T-helper 9 cell (primary cell): ENCODE measurements at places on chromosomes 5 and 9.

DNA sequence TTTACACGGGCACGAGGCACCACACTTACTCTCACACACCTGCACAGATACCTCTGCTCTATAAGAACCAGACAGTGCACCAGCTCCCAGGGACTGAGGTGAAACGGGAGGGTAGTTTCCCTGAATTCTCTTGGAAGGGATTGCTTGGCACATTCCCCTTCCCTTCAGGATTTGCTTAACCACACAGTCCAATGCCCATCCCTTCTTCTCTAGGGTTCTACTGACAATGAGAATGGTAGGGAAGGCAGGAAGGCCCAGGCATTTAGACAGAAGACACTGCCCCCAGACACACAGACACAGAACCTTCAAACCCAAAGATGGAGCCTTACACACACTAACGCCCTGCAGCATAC is 704 bp upstream of the LHX6 start:
- no peak for DNase-seq

- DNase-seq, result no peak
Observed at GRCh38 chr9:130756455-130757152, 63.0 kb downstream of the EXOSC2 start.

DNA sequence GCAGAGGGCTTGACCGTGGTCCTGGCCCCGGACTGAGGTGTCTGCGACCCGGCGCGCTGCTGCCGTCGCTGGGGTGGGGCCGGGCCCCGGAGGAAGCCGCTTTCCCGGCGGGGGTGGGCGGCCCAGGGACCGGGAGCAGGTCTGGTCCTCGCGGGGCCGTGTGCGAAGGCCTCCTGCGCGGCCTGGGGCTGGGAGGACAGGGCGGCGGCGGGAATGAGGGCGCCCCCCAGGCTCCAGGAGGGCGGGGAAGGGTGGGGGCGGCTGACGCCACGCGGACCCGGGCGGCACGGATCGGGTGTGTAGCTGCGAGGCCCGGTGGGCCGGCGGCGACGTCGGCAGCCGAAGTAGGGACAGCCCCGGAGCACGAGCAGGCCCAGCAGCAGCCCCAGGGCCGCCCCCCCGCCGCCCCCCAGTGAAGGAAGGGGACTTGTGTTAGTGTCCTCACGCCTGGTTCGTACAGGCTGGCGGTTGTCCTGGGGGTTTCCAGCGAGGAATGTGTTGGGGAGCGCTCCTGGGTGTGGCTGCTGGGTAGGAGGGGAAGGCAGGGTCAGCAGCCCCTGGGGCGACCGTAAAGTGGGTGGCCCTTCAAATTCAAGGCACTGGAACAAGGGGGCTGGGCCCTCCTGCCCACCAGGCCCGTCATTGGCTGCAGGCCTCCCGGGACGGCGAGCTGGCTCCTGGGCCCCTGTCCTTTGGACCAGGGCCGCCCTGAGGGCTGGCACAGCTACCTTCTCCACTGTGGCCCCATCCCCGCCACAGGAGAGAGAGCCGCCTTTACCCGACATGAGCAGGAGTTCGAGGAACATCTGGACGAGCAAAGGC is 597 bp upstream of the TMEM250 start:
- DNase-seq, result peak; percentile 30

DNA sequence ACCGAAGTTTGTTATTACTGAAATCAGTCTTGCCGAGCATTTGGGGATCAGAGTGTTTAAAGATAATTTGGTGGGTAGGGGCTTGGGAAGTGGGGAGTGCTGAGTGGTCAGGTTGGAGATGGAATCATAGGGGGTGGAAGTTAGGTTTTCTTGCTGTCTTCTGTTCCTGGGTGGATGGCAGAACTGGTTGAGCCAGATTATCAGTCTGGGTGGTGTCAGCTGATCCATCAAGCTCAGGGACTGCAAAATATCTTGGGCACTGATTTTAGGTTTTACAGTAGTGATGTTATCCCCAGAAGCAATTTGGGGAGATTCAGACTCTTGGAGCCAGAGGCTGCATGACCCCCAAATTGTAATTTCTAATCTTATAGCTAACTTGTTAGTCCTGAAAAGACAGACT is 5.4 kb upstream of the ANKRD31 start:
- DNase-seq, result no peak

DNA sequence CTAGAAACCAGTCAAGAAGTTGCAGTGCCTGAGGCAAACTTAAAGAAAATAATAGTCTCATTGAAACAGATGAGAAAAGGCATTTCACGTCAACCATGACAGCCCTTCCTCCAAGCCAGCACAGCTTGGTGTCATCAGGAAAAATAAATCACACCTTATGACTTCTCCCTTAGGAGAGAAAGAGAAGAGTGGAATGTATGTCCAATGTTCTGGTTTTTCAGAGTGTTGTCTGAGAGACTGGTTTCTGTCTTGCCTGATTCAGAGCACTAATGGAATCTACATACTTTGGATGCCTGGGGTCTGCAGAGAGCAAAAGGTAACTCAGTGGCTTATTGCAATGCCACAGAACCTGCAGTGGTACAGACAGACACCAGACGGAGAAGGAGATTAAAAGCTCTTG is 105.5 kb upstream of the PDE4D start:
- no peak for DNase-seq

GRCh38 chr5:117776977-117777376 is 1202.4 kb upstream of the SEMA6A start:
- DNase-seq, result no peak
